Activated CD8-positive, alpha-beta memory T cell treated with anti-CD3 and anti-CD28 coated beads for 4 hours (primary cell): ENCODE measurements at places on chromosomes 5 and 9.

- DNase-seq: no peak
Measured at GRCh38 chr9:93346231-93347112, 105.0 kb upstream of the FAM120A start.

- no peak for DNase-seq
Measured at GRCh38 chr5:103942587-103943186, 380.1 kb upstream of the NUDT12 start.

- no peak for DNase-seq
Measured at GRCh38 chr5:73968246-73968645, 342.2 kb downstream of the ARHGEF28 start.

DNA sequence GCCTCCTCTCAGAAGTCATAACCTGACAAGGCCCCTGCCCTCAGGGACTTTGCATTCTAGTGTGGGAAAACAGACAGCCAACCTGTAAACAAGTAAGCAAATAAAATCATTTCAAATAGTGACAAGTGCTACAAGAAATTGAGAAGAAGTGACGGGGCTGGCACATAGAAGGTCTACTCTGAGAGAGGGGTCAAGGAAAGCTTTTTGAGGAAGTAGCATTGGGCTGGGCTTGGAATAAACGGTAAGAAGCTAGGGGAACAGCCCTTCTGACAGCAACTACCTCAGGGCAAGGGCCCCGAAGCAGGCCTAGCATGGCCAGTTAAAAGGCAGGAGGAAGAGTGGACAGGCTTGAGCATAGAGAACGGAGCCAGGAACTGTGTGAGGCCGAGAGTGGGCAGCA is 4.8 kb upstream of the SLC2A8 start:
- no peak for DNase-seq

- no peak for DNase-seq
Measured at GRCh38 chr5:158039911-158040347, 181.0 kb upstream of the CLINT1 start.

DNA sequence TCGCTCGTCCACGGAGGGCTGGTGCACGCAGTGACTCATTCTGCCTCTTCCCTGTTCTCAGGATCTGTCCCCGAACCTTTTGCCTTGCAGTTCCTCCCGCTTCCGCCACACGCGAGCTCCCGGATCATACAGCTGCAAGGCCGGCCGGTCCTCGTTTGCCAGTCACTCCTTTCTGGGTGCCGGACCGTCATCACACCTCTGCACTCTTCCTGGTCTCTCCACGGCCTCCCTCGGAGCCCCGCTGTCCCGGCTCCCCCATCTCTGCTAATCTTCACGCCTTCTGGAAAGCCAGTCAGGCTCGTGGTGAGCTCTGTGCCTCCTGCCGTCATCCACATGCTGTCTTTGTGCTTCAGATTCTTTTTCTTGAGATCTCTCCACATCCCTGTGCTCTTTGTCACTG is 91.8 kb downstream of the STX17 start:
- DNase-seq: no peak
